Bronchus fibroblast of lung (primary cell): ENCODE measurements at places on chromosomes 2 and 18. TPM values are rescaled to one million over a fixed set of nuclear protein-coding genes. Genes with fewer than 3 reads are reported as not detected.

Gene SLC9A4
- total RNA-seq = not detected in 2 replicates

Gene KCNF1
- total RNA-seq = 0.50 and 0.59 TPM in 2 replicates

Gene RPIA
- total RNA-seq = 2.5 and 3.1 TPM in 2 replicates

Gene BCL2
- total RNA-seq = 0.59 and 3.9 TPM in 2 replicates

Gene PDCD1
- not detected in 2 replicates for total RNA-seq

Gene ASB3
- 16.3 and 16.4 TPM in 2 replicates for total RNA-seq

Gene ITPRIPL1
- total RNA-seq = 3.7 and 4.2 TPM in 2 replicates

Gene GPR45
- not detected in 2 replicates for total RNA-seq

Gene CCBE1
- total RNA-seq = 52.3 and 55.1 TPM in 2 replicates

Gene PLA2R1
- total RNA-seq = 1.3 and 1.5 TPM in 2 replicates

Gene NOL4
- not detected in 2 replicates for total RNA-seq

Gene SGPP2
- 0.17 TPM in 1 of 2 replicates, not detected in the other for total RNA-seq

Gene HOXD12
- total RNA-seq = not detected in 2 replicates

Gene POU3F3
- total RNA-seq = under 0.01 TPM in 1 of 2 replicates, not detected in the other

Gene GYPC
- 100 and 106 TPM in 2 replicates for total RNA-seq

Gene MDH1B
- total RNA-seq = 0.34 and 0.45 TPM in 2 replicates

Gene NCL
- 96.0 and 105 TPM in 2 replicates for total RNA-seq

Gene MPV17
- 115 and 122 TPM in 2 replicates for total RNA-seq

Gene SIX2
- total RNA-seq = under 0.01 and 0.17 TPM in 2 replicates

Gene ACOXL
- total RNA-seq = not detected in 2 replicates

Gene SLC40A1
- 1.7 and 2.1 TPM in 2 replicates for total RNA-seq

Gene OR6B2
- total RNA-seq = not detected in 2 replicates

Gene THOC1
- total RNA-seq = 15.6 and 20.2 TPM in 2 replicates

Gene FTCDNL1
- 0.30 and 1.2 TPM in 2 replicates for total RNA-seq

Gene ALKAL2
- not detected in 2 replicates for total RNA-seq

Gene TET3
- 1.6 and 1.7 TPM in 2 replicates for total RNA-seq

Gene CHRNG
- total RNA-seq = not detected in 2 replicates

Gene SLC9A2
- not detected in 2 replicates for total RNA-seq

Gene CTLA4
- not detected in 2 replicates for total RNA-seq

Gene SOS1
- total RNA-seq = 5.8 and 8.6 TPM in 2 replicates

Gene ALPG
- total RNA-seq = not detected in 2 replicates

Gene IL1R2
- 0.50 and 0.74 TPM in 2 replicates for total RNA-seq

Gene OSBPL6
- 2.9 and 3.4 TPM in 2 replicates for total RNA-seq

Gene CENPA
- 23.4 and 25.1 TPM in 2 replicates for total RNA-seq

Gene MYO7B
- total RNA-seq = under 0.01 TPM in 1 of 2 replicates, not detected in the other

Gene PGAP1
- 1.5 and 2.5 TPM in 2 replicates for total RNA-seq

Gene PDE1A
- total RNA-seq = 1.3 TPM in 1 of 2 replicates, not detected in the other

Gene C18orf32
- total RNA-seq = 11.9 and 18.5 TPM in 2 replicates

Gene AMER3
- not detected in 2 replicates for total RNA-seq

Gene ACMSD
- total RNA-seq = not detected in 2 replicates
